RWPE1 (cell line): ENCODE measurements at places on chromosomes 5 and 9.
A peak's percentile ranks its signal among the peaks of the same experiment; 100 is the strongest.

DNA sequence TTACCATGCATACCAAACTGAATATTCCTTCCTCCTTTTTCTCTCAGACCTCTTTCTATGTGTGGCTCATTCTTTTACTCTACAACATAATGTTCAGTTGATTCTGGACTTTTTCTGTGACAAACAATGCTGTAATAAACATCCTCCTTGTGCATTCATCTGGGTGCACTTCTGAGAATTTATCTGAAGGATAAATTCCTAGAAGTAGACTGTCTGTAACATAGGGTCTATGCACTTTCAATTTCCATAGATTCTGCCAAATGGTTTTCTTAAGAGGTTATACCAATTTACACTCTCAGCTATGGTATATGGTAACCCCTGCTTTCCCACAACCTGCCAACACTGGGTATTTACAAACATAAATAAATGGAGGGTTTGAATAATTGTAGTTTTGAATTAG, 24.1 kb upstream of the TNC start:
- DNase-seq = no peak

- DNase-seq = no peak
Observed at GRCh38 chr5:149150457-149150856, 9.2 kb downstream of the ABLIM3 start.

GRCh38 chr5:179154346-179154990, 94.3 kb downstream of the ZNF354C start:
- no peak for DNase-seq

DNA sequence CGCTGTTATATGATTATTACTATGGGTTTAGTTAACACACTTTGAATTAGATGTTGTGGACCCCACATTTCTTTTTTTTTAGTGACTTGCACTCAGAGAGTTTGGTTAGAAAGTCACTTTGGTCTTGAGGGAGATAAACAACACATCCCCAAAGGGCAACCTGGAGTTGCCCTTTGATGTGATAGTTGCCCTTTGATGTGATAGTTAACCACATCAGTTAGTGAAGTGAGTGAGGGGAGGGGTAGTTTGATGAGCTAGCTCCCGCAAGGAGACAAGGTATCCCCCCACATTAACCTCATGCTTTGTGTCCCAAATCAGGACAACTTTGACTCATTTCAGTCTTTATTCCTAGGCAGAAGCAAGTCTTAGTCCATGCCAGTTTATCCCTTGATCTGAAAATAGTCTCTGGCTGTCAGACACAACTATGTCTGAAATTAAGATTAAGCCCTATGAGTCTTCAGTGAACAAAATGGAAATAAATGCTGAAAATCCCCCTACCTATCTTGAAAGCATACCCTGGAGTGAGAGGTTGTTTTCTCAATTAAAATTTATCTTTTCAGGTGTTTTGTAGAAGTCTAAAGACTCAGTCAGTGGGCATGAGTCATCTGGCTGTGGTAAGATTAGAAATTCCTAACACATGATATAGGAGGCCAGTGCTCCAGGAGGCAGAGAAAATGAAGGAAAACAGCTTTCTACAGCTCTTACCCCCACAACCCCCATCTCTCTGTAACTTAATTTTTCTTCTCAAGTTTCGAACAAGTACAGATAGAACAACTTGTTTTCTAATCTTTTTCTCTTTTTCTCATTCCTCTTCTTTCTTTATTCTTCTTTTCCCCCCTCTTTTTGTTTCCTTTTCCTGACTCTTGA, 208.9 kb upstream of the DMRTA1 start:
- peak; percentile 87 for DNase-seq

- peak; percentile 85 for DNase-seq
Observed at GRCh38 chr5:98771382-98772109, 1.9 kb upstream of the RGMB start.
